IMR-90 (cell line): ENCODE measurements at places on chromosomes 12 and 14. TPM values are rescaled to one million over a fixed set of nuclear protein-coding genes. Genes with fewer than 3 reads are reported as not detected.

KRT72 gene
- not detected in 2 replicates for polyA plus RNA-seq

C12orf50 gene
- not detected in 2 replicates for polyA plus RNA-seq

- DNase-seq, result no peak
Measured at GRCh38 chr12:124822218-124822617, 41.4 kb downstream of the SCARB1 start.

DNA sequence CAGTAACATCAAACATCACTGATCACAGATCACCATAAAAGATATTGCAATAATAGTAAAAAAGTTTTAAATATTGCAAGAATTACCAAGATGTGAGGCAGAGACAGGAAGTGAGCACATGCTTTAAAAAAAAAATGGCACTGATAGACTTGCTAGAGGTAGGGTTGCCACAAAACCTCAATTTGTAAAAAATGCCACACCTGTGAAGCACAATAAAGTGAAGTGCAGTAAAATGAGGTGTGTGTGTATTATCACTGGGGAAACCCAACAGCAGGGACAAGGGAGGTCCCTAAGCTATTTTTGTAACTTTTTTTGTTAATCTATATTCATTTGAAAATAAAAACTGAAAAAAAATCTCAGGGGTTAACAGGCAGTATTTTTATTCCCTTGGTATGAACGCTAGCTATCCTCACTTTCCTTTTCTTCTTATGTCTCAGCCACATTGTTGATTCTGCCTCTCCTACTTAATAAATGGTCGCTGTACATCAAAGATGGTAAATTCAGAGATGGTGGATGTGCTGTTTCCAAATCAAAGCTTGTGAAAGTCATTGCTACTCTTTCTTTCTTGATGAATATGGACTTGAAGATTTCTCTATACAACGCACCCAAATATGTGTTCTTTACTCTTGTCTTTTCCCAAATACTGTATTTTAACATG is 14.0 kb upstream of the KLRD1 start:
- DNase-seq, result no peak

DNA sequence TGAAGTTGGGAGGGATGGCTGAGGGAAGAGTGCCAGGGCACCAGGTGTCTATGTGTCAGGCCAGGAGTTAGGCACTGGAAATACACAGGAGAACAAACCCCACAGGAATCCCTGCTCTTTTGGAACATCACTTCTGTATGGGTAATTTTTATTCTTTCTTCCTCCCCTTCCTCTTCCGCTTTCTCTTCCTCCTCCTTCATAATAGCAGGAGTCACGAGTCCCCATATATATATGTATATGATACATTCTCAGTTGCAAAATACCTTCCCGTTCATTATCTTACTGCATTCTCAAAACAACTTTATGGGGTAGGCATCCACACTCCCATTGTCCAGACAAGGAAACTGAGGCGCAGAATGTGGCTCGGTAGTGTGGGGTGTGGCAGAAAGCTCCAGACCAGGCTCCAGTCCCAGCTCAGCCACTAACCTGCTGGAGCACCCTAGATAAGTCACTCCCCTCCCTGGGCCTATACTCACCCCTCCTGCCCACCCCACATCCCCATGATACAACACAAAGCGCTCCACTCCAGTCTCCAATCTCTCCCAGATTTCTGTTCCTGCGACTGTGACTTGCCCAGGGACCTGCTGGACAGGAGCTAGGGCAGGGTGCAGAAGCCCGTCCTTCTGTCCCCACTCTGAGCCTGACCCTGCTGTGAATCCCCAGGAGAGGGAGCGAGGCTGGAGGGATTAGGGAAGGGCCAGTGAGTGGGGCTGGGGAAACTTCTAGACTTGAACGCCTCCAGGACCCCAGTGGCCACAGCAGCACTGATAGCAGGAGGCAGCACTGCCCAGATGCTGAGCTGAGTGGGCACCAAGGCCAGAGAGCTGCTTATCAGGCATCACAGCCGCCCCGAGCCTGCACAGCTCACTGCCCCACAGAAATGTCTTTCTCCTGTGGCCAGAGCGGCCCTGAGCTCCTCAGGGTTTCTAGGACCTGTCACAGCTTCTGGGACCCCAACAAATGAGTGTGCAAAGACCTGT is 1.4 kb upstream of the AQP2 start:
- no peak for DNase-seq

GRCh38 chr12:6180268-6181051 is 19.7 kb upstream of the CD9 start:
- peak; percentile 86 for DNase-seq

- DNase-seq, result no peak
Measured at GRCh38 chr12:68953536-68953935, 20.6 kb upstream of the CPM start.

DNA sequence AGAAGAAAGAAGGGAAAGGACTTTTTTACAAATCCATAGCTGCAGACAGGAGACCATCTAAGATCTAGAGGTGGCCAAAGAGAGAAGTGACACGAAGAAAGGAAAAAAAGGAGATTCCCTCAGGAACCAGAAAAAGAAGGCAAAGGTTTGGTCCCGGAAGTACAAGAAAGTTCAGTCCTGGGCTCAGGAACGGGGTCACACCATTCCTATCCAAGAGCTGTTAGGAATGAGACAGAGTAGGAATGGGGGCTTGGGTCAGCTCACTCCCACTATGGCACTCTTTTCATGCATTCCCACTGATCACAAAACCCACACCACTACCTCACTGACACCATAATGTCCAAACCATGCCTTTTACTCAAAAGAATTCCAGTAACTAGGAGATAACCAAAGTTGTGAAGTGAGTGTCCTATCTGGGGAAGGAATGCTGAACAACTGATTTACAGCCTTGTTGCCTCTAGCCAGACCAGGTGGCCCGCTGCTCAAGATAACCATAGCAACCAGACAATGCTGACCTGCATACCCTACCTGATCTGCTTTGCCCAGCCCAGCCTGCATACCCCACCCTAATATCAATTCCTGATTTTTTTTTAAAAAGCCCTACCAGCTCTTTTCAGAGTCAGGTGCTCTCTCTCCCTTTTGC is 8.4 kb downstream of the PPP2R3C start:
- no peak for DNase-seq

DNA sequence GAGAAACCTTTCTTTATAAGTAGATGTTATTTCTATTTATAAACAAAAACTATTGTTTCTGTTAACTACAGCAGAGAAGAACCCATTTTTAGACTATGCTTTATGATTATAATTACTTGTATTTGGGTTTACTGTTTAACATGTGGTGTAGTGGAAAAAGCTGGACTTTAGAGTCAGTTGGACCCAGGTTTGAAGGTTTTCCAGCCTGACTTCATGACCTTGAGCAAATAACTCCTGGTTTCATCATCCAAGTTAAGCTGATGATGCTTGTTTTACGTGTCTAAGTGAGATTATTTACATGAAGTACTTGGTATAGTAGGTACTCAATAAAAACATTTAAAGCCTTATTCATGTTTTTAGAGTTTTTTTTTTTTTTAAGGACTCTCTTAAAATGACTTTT is 221.8 kb upstream of the ARHGAP5 start:
- no peak for DNase-seq

- no peak for DNase-seq
Measured at GRCh38 chr12:23927907-23928306, 21.6 kb downstream of the SOX5 start.

DNA sequence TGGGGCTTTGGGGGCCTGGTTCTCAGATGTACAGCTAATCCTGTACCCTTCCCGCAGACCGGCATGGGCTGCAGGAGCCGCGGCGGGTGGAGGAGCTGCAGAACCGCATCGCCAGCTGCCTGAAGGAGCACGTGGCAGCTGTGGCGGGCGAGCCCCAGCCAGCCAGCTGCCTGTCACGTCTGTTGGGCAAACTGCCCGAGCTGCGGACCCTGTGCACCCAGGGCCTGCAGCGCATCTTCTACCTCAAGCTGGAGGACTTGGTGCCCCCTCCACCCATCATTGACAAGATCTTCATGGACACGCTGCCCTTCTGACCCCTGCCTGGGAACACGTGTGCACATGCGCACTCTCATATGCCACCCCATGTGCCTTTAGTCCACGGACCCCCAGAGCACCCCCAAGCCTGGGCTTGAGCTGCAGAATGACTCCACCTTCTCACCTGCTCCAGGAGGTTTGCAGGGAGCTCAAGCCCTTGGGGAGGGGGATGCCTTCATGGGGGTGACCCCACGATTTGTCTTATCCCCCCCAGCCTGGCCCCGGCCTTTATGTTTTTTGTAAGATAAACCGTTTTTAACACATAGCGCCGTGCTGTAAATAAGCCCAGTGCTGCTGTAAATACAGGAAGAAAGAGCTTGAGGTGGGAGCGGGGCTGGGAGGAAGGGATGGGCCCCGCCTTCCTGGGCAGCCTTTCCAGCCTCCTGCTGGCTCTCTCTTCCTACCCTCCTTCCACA is 7.6 kb downstream of the NR4A1 start:
- peak; percentile 54 for DNase-seq

DNA sequence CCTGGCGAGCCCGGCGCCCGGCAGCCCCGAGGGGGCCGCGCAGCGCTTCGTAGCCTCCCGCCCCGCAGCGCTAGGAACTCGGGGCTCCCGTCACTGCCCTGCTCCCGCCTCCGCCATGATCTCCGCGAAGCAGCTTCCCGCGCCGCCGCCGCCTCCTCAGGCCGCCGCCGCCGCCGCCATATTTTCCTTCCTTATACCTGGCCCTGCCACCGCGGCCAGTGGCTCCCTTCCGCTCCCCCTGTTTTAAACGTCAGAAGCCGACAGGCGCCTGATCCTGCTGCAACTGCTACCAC is 286 bp downstream of the PPP4R3A start:
- no peak for DNase-seq

DNA sequence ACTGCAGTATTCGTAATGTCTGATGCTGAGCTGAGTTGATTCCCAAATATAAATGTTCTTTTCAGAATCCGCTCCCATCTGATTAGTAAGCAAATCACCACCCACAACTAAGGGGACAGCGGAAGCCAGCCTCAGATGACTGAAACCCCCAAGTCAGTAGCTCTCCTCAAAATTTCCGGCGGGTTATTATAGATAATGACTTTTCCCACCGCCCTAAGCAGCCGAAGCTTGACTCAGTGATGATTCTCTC is 469 bp upstream of the LRFN5 start:
- no peak for DNase-seq
